Hematopoietic multipotent progenitor cell treated with erythropoietin and hydrocortisone succinate and interleukin-3 and kit ligand, for 15 days (in vitro differentiated cells): ENCODE measurements at places on chromosomes 7 and 10.

- no peak for DNase-seq
Observed at GRCh38 chr7:27198138-27198841, 1.6 kb downstream of the HOXA13 start.

DNA sequence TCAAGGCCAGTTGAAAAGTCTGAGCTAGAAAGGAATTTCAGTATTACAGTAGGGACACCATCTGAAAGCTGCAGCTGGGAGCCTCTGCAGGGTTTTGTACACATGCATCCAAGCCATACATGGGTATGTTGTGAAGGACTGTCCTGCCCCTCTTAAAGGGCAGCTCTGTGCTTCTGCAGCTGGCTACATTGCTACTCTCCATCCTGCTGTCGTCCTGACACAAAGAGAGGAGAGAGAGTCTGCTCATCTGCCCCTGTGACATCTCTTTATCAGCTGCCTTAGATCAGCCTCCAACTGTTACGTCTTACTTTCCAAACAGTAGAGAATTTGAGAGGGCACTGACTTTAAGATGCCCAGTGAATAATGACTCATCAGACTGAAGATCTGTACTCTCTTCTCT lies 602.7 kb downstream of the SORCS3 start:
- DNase-seq = no peak

GRCh38 chr7:90430614-90431460 lies 27.6 kb downstream of the CLDN12 start:
- DNase-seq = no peak

GRCh38 chr7:23544913-23545354 lies 13.2 kb upstream of the TRA2A start:
- DNase-seq = no peak

DNA sequence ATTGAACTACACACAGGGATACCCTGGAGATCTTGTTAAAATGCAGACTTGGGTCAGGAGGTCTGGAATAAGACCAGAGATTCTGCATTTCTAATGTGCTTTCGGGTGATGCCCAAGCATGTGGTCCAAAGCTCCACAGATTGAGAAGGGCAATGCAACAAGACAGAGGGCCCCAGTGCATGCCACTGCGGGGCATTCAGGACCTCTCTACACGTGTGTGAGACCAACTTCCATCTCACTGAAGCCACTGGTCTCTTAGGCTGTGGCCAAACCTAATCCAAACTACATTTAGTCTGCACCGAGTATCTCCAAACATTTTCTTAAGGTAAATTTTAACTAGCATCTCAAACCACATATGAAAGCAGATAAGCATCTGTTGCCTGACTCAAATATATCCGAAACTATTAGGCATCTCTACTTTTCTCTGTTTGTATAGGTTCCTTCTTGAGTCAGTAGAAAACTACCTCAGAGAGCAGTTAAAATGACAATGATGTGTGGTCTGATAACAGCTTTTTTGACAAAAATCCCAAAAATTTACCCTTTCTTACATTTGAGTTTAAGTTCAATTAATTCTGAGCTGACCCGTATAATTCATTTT lies 107.5 kb downstream of the ELMO1 start:
- DNase-seq = no peak

DNA sequence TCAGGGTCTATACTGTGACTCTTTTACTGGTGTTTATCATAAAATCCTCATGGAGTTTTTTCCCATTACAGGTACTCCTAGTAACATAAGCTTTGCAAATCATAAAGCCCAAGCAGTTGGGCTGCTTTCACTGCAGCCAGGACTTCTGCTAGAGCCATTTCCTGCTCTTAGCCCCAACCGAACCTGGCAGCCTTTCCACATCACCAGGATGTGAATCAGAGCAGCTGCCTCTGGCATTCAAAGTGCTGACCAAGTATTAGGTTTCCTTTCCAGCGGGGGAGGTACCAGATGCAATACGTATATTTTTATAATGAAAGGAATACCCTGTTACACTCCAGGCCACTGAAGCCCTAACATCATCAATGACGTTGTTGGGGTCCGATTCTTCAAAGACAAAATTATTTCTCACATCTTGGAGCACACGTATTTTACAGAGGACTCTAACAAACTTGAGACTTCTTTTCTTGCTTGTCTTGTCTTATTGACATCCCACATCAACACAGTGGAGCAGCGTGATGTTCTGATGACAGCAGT lies 3.6 kb upstream of the HTR5A start:
- DNase-seq = no peak

- DNase-seq = peak; percentile 91
Observed at GRCh38 chr10:75230600-75231038, 5.1 kb downstream of the COMTD1 start.

DNA sequence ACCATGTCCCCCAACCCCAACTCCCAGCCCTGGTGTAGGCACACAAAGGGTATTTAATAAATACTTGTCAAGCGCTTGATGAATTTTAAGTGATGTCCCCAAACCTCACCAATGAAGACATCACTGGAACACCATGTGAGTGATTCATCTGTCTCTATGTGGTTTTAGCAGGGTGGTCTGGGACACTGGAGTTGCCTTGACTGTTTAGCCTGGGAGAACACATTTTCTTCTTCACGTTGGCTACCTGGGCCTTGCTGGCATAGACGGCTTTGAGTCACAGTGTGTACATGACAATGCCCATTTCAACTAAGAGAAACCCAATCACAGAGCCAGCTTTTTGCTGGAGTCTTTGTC lies 24.8 kb upstream of the SHH start:
- no peak for DNase-seq

DNA sequence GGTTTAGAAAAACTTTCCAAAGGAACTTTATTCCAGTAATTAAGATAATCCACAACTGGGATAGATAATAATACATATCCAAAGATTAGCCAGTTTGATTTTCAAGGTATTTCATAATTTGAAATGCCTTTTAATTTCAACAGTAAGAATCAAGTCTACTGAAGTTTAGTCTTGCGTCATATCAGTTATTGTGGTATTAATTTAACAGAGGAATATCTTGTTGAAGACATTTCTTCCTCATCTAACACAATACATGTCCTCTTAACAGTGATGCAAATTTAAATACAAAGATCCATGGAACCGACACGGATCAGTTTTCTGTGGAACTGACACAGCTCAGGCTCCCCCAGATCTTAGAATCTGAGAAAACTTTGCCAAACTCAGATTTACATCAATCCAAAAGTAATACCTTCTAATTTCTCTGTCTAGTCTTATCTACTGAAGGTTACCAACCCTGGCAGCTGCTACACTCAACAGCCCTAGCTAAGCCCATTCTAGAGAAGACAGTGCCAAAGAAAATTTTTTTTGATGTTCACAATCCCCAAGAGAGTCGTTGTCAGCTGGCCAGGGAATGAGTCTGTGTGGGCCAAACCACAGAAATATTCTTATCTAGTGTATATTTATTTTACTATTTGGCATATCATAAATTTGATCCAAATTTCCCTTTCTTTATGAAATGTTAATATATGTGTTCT lies 365.2 kb upstream of the MEOX2 start:
- DNase-seq = no peak

DNA sequence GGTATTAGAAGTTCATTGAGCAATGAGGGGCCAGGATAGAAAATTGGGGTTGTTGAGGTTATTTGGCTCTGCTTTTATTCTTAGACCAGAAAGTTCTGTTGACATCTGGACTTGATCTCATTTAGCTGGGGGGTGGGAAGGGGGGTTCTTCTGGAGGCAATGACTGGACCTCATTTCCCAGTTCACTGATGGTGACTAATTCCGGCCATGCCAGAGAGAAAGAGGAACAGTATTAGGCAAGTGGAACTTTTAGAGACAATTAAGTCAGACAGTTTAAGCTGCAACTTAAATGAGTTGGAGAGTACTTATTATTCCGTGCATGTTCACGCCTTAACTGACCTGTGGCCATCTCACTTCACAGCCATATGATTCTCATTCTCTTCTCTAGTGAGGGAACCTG lies 512.5 kb downstream of the REEP3 start:
- DNase-seq = no peak

DNA sequence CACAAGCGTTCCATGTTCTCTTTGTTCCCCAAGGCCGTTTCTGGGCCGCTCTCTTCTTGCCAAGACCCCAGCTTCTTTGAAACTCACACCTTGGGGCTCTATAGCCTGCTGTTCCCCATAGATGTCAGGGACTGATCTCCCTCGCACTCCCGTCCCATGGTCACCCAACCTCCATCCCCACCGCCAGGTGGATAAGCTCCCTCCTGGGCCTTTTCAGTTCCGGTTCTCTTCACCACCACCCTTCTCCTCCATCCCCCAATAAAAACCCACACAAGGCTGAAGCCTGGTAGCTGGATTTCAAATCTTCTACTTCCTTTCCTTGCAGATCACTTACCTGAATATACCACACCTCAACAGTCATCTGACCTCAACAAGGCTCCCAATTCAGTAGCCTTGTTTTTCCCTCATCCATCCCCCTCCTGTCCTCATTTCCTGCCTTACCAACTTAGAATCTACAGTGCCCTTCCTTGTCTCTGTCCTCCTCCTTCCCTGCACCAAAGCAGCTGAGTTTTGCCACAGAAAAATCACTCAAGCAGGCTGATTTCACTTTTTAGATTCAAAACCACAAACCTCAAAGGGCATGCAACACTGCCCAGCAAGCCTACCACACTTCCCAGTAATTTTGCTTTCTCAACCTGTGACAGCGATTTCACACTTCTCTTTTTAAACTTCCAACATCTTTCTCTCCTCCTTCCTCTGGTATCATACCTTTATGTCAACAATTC lies 7.7 kb downstream of the SLC37A3 start:
- DNase-seq = no peak

- DNase-seq = no peak
Observed at GRCh38 chr10:49368256-49368655, 27.6 kb downstream of the DRGX start.

GRCh38 chr7:22173685-22174573 lies 183.0 kb downstream of the RAPGEF5 start:
- no peak for DNase-seq

- DNase-seq = no peak
Observed at GRCh38 chr10:11678074-11678793, 63.9 kb upstream of the ECHDC3 start.

GRCh38 chr10:35421553-35422178 lies 85.4 kb downstream of the CCNY start:
- no peak for DNase-seq

DNA sequence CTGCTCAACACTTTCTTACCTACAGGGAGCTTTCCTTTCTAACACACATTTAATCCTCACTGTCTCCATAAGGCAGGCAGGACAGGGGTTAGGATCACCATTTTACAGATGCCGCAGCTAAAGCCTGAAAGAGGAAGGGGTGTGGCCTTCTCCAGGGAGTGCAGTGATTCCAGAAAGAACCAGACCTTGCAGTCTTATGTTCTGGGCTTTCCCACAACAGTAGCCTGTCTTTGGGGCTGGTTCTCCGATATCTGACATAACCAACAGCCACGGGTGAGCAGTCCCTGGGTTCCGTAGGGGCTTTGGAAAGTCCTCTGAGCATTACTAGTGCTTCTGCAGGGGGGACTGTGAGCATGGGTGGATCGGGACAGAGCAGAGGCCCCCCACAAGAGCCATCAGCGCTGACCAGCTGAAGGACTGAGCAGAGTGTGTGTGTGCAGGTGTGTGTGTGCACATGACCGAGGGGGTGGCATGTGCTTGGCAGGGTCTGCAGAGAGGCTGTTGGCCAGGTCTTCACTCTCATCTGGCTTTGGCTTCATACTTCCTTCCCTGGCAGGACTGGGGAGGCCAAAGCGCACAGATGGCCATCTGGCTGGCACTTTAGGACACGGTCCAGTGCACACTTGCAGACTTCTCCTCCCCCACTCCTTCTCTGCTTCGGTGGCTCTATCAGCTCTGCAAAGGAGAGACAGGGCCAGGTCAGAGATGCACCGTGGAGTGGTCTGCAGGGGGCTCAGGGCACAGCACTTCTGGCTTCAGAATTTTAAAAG lies 400.3 kb downstream of the RPS24 start:
- no peak for DNase-seq
